Activated CD8-positive, alpha-beta memory T cell treated with anti-CD3 and anti-CD28 coated beads, Interleukin-2, amount 50 U/mL, for 4 hours (primary cell): ENCODE measurements at places on chromosomes 4 and X.

- DNase-seq = no peak
Measured at GRCh38 chr4:25330335-25330734, 17.8 kb downstream of the ZCCHC4 start.

GRCh38 chr4:16158504-16158852 is 67.8 kb downstream of the TAPT1 start:
- DNase-seq = no peak

- no peak for DNase-seq
Measured at GRCh38 chr4:38656111-38656510, 7.9 kb upstream of the KLF3 start.

GRCh38 chr4:185713272-185713671 is 98.7 kb downstream of the SORBS2 start:
- DNase-seq = no peak

DNA sequence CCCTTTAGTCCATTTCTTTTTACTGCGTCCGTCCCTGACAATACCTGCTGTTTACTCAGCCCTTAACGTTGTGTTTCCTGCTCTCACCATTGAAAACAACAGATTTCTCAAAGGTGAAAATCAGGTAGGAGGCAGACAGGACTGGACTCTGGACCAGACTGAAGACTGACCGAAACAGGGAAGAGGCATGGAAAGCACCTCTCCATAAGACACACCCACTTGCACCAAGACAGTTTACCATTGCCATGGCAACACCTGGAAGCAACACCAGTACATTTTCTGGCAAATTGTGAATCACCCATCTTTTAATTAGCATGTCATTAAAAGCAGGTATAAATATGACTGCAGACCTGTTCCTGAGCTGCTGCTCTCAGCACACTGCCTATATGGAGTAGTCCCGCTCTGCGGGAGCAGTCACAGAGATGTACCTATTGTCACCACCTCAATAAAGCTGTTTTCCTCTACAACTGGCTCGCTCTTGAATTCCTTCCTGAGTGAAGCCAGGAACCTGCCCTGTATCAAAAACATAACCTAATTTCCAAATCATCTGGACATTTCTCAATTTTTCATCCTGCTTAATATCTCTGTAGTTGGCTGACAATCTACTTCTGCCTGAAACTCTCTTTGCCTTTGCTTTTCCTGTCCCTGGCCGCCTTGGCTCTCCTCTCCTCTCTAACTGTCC is 117.0 kb downstream of the RNF150 start:
- no peak for DNase-seq
